ENCODE measurements at places on chromosomes 12 and 14.

DNA sequence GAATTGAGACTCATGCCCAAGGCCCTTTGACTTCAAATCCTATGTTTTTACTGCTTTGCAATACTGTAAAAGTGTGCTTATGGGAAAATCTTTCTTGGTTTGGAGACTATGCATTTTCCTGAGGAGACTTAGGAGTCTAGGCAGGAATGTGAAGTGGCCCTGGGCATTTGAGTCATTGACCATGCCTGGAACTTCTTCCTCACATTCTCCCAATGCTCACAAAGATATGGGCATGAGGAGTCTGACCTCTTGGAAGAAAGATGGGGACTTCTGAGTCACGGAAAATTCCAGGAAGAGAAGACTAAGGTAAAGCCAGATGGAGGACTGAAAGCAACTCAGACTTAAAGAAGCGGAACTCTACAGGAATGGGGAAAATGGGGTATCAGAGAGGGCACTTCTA lies 38.2 kb upstream of the ZNF641 start:
- DNase-seq: no peak

- no peak for DNase-seq
Measured at GRCh38 chr14:95635051-95635450, 51.2 kb upstream of the TCL1B start.

DNA sequence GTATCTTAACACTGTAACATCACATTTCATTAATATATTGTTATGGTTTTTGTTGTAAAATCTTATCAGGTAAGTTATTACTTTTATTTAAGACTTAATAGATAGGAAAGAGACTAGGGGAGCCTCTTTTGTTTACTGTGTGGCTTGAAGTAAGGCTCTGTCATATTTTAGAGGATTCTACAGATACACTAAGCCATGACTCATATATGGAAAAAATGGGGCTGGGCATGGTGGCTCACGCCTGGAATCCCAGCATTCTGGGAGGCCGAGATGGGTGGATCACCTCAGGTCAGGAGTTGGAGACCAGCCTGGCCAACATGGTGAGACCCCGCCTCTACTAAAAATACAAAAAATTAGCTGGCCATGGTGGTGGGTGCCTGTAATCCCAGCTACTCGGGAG lies 23.6 kb upstream of the NPFF start:
- DNase-seq: no peak

GRCh38 chr12:58066296-58066695 lies 124.9 kb downstream of the ATP23 start:
- DNase-seq: no peak

DNA sequence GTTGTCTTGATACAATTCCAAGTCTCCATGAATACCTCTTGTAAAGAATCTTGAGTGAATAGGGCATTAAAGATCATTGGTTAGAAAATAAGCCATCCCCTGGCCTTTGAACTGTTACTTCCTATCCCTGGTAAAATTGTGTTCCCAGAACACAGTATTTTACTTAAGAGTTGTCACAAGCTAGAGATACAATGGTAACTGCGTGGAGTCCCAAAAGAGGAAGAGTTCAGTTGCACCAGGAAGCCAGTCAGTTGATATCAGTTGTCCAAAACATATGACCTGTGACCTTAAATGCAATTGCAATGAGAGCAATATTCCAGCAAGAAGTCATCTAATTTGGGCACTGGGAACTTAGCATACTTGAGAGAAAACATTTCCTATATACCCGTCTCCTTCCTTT lies 117.3 kb downstream of the NEDD1 start:
- no peak for DNase-seq

GRCh38 chr12:5648692-5649359 lies 216.9 kb downstream of the NTF3 start:
- no peak for DNase-seq

DNA sequence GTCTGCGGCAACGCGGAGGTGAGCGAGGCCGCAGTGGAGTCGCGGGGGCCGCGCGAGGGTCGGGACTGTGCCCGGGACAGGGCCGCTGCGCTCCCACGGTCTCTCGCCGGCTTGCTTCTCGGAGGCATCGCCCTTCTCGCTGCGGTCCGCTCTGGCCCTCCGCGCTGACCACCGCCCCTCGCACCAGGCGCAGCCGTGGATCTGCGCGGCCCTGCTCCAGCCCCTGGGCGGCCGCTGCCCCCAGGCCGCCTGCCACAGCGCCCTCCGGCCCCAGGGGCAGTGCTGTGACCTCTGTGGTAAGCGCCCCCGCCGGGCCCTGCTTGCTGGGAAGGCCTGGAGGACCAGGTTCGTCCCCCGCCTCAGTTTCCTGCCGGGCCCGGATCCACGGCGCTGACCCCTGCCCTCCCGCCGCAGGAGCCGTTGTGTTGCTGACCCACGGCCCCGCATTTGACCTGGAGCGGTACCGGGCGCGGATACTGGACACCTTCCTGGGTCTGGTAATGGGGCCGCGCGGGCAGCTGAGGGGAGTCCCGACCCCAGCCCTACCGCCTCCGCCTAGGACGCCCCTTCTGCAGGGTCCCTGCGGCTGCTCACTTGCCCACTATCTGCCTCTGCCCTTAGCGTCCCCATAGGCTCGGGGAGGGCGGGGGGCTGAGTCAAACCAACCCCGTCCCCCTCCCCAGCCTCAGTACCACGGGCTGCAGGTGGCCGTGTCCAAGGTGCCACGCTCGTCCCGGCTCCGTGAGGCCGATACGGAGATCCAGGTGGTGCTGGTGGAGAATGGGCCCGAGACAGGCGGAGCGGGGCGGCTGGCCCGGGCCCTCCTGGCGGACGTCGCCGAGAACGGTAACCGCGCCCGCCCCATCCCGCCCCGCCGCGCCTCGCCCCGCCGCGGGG lies 7.0 kb downstream of the AMN start:
- DNase-seq: no peak

- DNase-seq: no peak
Measured at GRCh38 chr12:44972746-44973421, 78.0 kb downstream of the DBX2 start.

- DNase-seq: no peak
Measured at GRCh38 chr14:49193332-49194065, 392.7 kb downstream of the RPS29 start.

All from activated CD4-positive, alpha-beta T cell treated with anti-CD3 and anti-CD28 coated beads for 4 hours (primary cell).